Stimulated activated CD8-positive, alpha-beta memory T cell treated with anti-CD3 and anti-CD28 coated beads, Interleukin-7, amount 100 ng/mL, for 1 hour (primary cell): ENCODE measurements at places on chromosomes 3 and 15.

DNA sequence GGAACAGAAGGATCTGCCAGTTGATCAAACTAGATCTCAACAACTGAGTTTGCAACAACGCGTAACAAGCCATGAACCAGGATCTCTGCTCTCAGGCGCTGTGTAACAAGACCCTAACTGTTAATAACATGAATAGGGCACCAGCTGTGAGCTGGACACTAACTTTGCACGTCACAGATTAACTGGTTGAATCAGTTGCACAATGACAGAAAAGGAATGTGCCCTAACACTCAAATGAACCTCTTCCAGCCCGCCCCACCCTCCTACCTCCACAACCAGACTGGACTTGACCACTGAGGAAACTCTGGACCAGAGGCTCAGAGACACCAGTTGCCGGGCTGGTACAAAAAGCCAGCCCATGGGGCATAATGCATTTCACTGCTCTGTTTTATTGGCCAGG lies 34.3 kb downstream of the MCF2L2 start:
- no peak for DNase-seq

- no peak for DNase-seq
Observed at GRCh38 chr15:88202231-88202630, 54.3 kb downstream of the NTRK3 start.

DNA sequence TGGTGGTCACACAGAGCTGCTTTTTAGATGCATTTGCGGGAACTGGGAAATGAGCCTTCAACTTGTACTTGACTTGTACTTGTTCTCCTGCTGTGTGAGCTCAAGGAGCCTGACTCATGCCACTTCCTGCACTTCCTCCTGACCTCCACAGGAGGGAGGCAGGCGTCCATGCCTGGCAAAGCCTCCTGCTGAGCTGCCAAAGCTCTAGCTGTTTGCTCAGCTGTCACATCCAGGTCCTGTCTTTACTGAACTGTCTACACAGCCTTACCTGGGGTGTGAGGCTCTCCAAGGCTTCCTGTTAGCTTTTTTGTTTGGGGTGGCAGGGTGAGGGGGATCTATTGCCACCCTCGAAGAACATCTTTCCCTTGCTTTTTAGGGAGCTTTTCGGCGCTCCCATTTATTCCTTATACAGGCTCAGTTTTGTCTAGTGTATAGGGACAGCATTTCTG lies 6.4 kb downstream of the THPO start:
- DNase-seq = peak; percentile 33

- DNase-seq = no peak
Observed at GRCh38 chr15:23647421-23648370, at the start of gene MAGEL2. Gene MAGEL2, minus strand, starts transcription at chr15:23647867. Its CDS starts 125 bp downstream, at chr15:23647742.

DNA sequence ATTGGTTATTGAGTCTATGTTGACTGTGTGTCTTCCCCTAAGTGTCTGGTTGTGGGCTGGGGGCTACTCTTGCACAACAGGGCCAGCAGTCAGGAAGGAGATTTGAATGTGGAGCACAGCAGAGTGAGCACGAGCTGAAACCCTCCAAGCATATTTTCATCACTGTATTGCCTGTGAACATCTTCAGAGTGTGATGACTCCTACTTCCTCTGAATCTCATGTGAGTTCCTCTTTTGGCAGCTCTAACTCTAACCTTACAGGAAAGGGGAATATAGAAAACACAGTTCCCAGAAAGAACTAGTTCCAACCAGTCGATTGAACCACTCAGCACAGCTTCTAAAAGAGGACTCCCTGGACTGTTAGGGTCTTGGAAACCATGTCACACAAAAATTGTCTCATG lies 211.6 kb downstream of the RAP2B start:
- DNase-seq = no peak

DNA sequence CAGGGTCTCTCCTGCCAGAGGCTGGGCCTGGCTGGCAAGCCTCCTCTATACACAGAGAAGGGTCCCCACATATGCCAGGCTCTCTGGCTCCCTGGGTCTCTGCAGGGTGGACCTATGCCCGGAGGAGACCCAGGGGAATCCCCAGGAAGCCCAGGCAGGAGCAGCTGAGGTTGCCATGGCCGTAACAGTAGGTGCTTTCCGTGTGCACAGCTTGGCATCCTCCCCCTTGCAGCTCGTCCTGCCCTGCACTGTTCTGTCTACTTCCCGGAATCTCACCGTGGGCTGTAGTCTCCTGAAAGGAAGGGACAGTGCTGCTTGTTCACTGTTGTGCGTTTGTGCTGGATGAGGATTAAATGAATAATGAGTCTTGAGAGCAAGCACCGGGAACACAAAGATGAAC lies 47.8 kb downstream of the DAPK2 start:
- DNase-seq = no peak

DNA sequence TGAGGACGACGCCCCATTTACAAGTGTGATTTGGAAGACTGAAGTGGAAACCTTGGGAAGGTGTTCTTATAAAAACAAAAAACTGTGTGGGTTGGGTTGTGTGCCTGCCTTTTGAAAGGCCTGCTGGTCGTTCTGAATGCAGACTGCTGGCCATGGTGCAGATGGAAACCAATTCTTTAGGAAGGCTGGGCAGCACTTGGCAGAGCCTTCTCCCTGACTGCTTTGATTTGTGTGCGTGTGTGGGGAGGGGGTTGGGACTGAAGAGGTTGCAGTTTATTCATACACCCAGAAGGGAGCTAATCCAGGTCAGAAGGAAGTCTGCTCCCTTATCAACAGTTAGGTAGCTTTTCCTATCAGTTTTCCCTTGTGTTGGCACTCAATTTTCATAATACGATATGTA lies 288.7 kb downstream of the SOX2 start:
- no peak for DNase-seq

DNA sequence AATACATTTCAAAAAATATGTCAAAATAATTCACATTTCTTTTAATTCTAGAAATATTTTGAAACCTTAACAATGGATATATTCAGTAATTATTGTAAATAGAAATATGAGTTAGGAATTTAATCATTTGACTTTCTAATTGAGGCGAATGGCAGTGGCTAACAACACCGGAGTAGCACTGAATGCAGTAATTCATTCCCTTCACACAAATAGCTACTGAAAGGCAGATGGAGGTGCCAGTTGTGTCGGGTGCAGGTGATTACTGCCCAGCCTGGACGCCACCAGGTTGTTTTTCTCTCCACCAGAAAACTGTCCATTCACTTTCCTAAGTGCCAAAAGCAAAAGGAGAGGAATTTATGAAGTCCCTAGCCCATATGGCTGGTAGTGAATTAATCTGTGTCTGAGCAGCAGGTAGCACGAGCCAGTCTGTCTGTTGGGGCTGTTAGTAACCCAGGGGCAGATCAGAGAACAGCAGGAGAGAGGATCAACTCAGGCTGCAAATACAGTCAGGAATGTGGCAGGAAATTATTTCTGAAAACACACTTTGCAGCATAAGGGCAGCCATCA lies 79.3 kb upstream of the GMNC start:
- no peak for DNase-seq

- no peak for DNase-seq
Observed at GRCh38 chr3:98827221-98827920, 64.2 kb downstream of the ST3GAL6 start.

GRCh38 chr15:83200162-83200561 lies 7.5 kb downstream of the HDGFL3 start:
- DNase-seq = no peak

- no peak for DNase-seq
Observed at GRCh38 chr3:182305881-182306665, 487.2 kb upstream of the ATP11B start.

DNA sequence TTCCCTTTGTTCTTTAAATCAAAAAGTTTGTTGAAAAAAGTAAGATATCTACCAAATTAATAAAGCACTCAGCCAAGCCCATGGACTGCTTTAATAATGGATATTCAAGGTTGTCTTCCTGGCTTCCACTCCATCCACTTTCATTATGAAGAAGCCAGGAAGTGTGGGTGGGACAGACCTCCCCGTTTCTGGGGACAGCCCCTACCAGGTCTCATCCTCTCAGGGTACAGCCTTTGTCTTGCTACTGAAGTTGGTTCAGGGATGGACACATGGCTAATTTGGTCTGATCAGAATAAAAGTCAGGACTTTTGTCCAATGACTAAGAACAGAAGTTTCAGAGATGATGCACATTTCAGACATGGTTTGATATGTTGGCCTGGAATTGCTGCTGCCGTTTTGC lies 32.6 kb downstream of the CCNB2 start:
- no peak for DNase-seq
